ENCODE measurements at places on chromosomes 12 and 14.

DNA sequence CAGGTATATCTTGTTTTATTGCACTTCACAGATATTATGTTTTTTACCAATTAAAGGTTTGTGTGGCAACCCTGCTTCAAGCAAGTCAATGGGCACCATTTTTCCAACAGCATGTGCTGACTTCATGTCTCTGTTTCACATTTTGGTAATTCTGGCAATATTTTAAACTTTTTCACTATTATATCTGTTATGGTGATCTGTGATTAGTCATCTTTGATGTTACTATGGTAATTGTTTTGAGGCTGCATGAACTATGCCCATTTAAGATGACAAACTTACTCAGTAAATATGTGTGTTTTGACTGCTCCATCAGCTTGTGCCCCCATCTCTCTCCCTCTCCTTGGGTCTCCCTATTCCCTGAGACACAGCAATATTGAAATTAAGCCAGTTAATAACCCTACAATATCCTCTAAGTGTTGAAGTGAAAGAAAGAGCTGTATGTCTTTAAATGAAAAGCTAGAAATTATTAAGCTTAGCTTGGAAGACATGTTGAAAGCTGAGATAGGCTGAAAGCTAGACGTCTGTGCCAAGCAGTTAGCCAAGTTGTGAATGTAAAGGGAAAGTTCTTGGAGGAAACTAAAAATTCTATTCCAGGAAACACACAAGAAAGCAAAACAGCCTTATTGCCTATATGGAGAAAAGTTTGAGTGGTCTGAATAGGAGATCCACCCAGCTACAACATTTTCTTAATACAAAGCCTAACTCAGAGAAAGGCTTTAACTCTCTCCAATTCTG lies 365.1 kb downstream of the ATP23 start:
- DNase-seq: no peak

- no peak for DNase-seq
Observed at GRCh38 chr14:94139006-94139405, 9.6 kb upstream of the IFI27L2 start.

- DNase-seq: no peak
Observed at GRCh38 chr12:122021193-122021821, 377 bp upstream of the BCL7A start.

GRCh38 chr12:103912069-103912468 lies 18.1 kb upstream of the HSP90B1 start:
- no peak for DNase-seq

- DNase-seq: no peak
Observed at GRCh38 chr12:55644591-55644990, 7.9 kb downstream of the OR10P1 start.

- no peak for DNase-seq
Observed at GRCh38 chr12:57759360-57759980, 4.6 kb downstream of the MARCHF9 start.

DNA sequence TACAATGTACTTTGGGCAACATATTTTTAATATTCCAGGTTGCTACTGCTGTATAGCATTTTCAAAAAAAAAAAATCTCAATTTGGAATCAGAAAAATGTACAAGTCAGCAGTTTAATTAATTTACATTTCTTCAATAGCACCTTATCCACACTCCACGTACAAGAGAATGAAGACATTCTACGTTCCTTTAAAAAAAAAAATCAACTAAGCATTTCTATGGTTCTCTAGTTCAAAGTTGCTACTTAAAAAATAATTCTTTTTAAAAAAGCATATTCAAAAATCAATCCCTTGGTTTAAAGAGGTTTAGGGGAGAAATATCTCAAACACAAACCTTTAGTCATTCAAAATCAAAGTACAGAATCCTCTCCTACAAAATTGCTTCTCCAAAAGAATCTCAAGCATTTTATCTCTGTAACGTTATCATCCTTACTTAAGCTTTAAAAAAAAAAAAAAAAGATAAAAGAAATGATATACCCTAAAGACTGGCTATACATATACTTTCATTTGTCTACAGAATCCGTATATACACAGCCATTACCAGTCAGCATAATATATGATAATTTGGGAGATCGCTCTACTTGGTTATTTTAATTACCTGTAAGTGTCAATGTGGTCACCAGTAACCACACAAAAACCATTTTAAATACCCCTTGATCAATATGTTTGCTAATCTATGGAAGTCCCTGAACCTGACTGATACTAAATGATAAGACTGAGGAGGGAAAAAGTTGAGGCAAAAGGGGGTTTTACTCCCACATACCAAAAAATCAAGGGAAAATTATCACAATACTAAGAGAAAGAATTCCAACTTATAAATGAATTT lies 2.7 kb downstream of the MED13L start:
- DNase-seq: no peak

GRCh38 chr14:105261781-105262180 lies 13.4 kb downstream of the BTBD6 start:
- no peak for DNase-seq

DNA sequence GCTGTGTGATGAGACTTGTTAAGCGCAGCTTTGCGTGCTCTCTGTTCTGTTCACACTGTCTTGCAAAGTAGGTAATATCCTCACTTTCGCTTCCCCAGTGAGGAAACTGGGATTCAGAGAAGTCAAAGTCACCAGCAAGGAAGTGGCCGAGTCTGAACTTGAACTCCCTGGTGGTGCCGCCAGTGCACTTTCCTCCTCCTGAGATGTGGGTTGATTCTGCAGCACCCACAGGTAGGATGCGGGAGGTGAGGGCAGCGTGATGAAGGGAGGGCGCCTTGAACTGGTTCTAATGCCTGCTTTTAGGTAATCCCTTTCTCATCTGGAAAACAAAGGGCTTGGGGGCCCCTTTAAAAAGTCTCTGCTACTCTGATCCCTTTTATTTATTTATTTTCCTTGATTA lies 54.9 kb upstream of the IGF1 start:
- DNase-seq: no peak

DNA sequence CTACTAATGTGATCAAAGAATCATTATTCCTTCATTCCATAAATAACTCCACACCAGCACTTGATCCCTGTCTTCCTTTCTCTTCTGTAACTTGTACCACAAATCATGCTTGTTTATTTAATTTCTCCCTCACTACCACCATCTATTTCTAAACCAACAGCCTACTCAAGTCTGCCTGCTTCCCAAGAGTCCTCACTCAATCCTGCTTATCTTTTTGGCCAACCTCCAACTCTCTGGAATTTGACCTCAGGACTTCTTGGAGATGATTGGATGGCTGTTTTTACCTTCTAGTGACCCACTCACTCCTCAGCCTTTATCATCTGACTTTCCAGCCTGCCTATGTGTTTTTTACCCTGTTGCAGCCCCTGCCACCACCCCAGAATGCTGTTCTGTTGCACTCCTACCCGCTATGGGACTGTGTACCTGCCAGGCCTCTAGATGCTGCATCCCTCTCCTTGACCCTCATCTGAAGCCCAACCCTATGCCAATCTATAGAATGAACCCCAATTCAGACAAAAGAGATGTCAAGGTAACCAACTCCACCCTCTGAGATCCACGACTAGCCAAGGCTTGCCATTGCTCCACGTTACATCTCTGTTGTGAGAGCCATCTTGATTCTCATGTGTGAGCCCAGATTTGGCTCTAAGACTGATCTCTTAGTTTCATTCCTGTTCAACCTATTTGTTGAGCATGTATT lies 150.2 kb upstream of the PLEKHG7 start:
- no peak for DNase-seq

DNA sequence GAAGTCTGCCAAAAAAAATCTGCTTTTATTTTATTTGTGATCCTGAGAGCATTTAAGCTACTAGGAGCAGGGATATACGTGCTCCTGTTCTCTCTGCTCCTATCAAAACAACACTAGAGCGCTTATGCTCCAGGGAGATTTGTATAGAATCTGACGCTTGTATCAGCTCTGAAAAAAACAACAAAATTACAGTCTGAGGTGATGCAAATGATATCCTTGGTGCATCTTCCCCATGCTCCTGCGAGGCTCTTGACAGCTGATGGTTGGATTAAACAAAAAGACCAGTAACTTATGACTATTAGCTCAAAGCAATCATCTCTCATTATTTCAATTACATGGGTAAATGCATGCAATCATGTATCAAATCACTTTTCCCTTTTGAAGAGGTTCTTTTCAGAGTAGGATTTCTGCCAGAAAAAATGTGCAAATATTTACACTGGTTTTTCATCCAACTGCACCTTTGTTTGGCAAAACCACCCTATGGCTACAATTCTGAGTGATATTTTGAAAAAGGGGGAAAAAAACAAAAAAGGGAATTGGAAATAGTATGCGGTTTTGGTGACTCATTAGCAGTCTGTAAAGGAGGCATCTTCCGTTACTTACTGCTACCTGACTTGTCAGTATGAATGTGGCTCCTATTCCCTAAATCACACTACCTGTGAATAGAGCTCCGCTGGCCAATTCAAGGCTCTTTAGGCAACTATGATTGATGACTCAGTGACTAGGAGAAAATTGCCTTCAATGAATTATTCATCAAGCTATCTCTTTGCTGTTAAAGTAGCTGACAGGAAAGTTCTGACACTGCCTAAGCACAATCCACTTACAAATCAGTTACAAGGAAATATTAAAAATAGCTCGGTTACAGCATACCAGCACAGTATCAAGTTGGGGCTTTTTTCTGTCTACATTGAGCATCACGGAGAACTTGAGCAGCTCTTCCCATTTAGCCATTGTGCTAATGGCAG lies 450.0 kb downstream of the FOXG1 start:
- no peak for DNase-seq

DNA sequence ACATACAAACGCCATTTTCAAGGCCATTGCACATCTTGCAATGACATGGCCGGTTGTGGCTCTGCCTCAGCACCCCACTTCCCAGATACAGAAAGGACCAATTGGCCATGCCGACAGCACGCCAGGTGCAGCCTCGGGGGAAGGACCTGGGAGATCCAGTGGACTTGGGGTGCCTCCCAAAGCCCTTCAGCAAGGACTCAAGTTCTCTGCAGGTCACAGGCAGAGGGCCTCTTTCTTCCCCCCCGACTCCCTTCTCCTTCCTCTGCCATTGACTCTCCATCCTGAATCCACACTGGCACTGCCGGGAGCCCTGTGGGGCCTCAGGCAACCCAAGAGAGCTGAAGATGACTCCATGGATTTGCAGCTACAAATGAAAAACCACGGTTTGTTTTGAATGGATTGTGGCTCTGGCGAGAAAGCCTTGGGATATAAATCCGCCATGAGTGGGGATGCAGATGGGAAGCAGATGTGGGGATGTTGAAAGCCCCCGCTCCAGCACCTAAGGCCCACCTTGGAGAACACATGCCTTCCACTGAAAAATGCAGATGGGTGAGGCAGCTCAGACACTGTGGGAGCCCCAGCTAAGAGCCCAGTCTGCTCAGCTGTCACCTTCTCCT lies 35.1 kb upstream of the LTBP2 start:
- no peak for DNase-seq

GRCh38 chr12:2999265-2999841 lies 40.2 kb downstream of the TEAD4 start:
- DNase-seq: no peak

Measured in T-helper 22 cell (primary cell).